ENCODE measurements at places on chromosomes 2 and 18.

GRCh38 chr2:169081551-169081950, 12.2 kb downstream of the DHRS9 start:
- DNase-seq = peak; percentile 52

- DNase-seq = no peak
These were observed 67.5 kb downstream of the EVA1A start for GRCh38 chr2:75493230-75493629.

DNA sequence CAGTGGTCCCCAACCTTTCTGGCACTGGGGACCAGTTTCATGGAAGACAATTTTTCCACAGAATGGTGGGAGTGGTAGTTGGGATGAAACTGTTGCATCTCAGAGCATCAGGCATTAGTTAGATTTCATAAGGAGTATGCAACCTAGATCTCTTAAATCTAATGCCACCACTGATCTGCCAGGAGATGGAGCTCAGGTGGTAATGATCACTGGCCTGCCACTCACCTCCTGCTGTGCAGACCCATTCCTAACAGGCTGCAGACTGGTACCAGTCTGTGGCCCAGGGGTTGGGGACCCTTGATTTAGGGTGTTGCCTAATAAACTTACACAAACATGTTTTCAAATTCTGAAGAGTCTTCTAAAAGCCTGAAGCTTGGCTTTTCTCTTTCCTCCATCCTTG, 261.3 kb downstream of the CDH19 start:
- DNase-seq = no peak

DNA sequence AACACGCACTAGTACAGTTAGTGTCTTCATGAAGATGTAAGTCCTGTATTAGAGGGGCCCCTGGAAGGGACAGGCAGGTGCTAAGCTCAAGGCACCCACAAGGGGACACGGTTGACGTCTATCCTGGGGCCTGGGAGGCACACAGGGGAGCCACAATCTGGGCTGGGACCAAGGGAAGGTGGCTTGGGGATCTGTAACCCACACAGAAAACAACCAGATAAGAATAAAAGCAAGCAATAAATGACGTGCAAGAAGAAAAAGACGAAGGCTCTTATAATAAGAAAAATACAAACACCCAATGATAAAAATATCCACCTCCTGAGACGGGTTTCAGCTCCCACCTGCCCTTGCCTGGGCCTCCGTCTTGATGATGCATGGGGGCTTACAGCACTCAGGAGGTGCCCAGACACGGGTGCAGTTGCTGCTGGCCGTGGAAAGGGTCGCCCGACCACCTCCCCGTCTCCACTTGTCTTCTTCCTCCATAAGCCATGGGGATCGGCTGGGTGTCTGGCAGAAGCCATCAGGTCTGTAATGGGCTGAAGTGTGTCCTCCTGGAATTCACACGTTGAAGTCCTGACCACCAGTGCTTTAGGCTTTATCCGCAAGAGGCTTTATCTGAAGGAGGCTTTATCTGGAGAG, 73.9 kb downstream of the TWIST2 start:
- no peak for DNase-seq

DNA sequence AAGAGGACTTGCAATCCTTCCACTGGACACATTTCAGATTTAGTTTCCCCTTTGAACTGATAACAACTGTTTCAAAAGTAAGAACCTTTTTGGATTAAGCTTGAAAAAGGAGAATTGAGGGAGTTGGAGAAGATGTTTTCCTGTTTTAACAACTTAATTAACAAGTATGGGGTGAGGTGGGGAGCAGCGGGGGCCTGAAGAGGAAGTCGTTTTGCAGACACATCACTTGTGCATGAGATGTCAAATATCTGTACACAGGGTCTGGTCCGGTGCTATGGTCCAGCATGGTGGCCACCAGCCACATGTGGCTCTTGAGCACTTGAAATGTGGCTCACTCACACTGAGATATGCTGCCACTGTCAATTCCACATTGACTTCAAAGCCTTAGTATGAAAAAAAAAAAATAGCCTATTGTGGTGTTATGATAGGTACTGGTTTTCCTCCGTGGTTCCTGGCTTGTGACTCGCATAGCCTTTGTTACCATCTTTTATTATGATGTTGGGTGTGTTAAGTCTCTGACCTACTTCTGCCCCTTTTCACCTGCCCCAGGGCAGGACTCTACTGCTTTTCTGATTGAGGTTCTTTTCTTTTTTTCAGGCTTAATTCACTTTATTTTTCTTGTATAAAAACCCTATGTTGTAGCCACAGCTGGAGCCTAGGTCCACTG, 205.5 kb downstream of the BCL2 start:
- no peak for DNase-seq

DNA sequence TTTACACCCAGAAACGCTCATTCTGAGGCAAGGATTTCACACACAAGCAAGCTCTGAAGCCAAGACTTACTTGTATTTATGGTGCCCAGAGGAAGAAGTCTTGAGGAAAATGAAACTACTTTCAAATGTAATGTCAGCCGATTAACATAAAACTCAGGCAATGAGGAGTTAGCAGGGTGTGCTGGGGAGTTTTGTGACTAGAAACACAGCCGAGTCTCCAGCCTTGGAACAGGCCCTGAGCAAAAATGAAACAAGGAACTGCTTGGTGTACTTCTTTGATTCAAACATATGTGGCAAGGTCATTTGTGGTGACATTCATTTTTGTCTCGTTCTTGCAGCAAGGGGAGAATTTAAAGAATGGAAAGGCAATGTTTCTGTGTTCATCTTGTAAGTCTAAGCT, 4.5 kb downstream of the DYTN start:
- DNase-seq = peak; percentile 48

GRCh38 chr18:54020966-54021365, 203.5 kb downstream of the MBD2 start:
- DNase-seq = no peak

GRCh38 chr2:97751752-97752151, 38.4 kb downstream of the ZAP70 start:
- no peak for DNase-seq

GRCh38 chr2:219509780-219510511, 4.3 kb upstream of the ASIC4 start:
- peak; percentile 98 for DNase-seq

DNA sequence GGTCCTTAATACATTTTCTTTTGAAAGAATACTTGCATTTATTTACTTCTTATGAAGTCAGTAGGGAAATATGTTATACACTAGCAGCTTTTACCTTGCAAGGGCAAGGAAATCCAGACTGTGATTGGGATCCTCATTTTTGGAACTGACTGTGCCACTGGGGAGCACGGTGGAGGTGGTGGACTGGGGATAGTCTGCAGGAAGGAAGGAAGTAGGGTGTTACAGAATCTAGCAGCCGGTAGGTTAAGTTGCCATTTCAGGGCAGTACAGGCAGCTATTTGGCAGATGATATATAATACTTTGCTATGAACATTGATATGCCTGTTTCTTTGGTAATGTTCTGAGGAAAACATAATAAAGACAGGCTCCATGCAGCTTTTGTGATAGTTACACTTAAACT, 238.3 kb downstream of the PHLPP1 start:
- DNase-seq = no peak

- DNase-seq = no peak
These were observed 208.4 kb upstream of the SMAD2 start for GRCh38 chr18:48138660-48139430.

- DNase-seq = peak; percentile 35
These were observed 537 bp downstream of the AGFG1 start for GRCh38 chr2:227472265-227473121.

- DNase-seq = no peak
These were observed 54.1 kb downstream of the DSC3 start for GRCh38 chr18:30988440-30988839.

- peak; percentile 74 for DNase-seq
These were observed 68.7 kb downstream of the DNAJC10 start for GRCh38 chr2:182784777-182785176.

GRCh38 chr2:100588071-100588786, 25.4 kb downstream of the PDCL3 start:
- peak; percentile 66 for DNase-seq

GRCh38 chr2:47815764-47816163, 32.8 kb downstream of the MSH6 start:
- no peak for DNase-seq

- DNase-seq = no peak
These were observed 1395.8 kb downstream of the LRP1B start for GRCh38 chr2:140734992-140735391.

GRCh38 chr18:56386856-56387255, 251.5 kb downstream of the TXNL1 start:
- DNase-seq = no peak

- DNase-seq = peak; percentile 57
These were observed 125.5 kb upstream of the ZNF516 start for GRCh38 chr18:76620321-76621170.

- no peak for DNase-seq
These were observed 47.5 kb upstream of the ACYP2 start for GRCh38 chr2:54067851-54068375.

DNA sequence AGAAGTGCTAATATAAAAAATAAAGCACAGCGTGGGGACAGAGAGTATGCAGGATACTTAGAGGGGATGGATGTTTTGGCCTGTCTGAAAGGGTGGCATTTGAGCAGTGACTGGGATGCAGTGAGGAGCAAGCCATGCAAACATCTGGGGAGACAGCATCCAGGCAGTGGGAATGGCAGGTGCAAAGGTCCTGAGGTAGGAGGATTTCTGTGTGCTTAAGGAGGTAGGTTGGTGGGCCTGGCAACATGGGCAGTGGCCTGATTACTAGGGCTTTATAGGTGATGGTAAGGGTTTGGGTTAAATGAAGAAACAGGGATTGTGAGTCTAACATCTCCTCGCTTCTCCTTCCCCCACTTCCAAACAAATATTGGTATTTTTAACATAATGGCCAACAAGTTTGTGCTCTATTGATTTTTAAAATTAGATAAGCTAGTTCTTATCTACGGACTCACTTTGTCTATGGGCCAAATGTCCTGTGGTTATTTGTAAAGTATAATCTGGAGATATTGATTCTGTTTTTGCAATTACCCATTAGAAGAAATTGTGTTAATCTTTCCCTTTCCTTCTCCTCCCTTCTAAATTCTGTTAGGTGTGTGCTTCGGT, 2.4 kb downstream of the AOX1 start:
- no peak for DNase-seq

GRCh38 chr2:159118115-159118858, 149.8 kb downstream of the TANC1 start:
- peak; percentile 92 for DNase-seq
